H1 (cell line): ENCODE measurements at places on chromosomes 2 and 18. TPM values are rescaled to one million over a fixed set of nuclear protein-coding genes. Genes with fewer than 3 reads are reported as not detected.

DNA sequence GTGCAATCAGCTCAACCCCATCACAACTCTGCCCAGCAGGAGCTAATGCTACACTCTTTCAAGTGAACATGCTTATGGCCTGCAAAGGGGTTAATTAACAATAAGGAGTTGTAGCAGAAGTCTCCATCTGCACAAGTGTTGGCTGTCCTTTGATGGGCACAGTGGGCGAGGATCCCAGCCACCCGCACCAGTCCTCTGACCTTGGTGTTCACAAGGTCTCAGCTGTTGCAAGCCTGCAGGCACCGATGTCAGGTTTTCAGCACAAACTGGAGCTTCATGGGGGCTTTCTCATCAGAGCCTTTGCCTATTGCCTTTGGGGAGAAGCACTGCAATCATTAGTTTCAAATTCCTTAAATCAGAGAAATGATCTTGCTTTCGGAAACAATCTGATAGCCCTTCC lies 60.9 kb upstream of the TMEM178A start:
- no peak for DNase-seq

GRCh38 chr18:10387399-10387798 lies 67.0 kb upstream of the APCDD1 start:
- DNase-seq = no peak

DNA sequence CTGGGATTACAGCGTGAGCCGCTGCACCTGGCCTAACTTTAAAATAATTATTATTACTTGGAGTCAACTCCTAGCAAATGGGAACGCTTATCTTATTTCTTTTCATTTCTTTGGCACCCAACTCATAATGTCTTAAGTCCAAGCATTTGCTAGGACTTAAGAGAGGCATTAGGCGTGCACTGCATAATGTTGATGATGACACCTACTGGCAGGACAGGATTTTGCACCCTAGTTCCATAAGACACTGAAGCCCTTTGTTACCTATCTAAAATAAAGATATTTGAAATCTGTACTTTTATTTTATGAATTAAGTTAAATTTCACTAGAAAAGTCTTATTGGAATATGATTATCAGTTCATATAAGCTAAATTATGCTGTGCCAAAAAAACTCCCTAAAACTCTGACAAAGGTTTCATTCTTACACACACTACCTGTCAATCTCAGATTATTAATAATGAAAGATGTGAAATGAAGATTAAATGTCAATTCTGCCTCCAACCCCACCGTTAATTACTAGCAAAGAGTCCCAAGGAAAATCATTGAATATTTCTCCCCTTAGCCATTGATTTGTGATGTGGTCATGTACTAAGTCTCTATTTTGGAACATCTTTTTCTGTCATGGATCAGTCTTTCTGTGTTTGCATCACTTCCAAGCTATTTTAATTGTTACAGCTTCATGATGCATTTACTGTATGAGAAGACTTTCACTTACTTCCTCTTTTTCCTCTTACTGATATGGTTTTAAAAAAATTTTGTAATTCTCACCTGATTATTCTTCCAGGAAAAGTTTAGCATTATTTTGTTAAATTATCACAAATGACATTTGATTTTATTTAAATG lies 12.7 kb upstream of the CDH2 start:
- DNase-seq = no peak

Gene ACKR3
- total RNA-seq = 0.73 and 1.4 TPM in 2 replicates

- DNase-seq = no peak
Observed at GRCh38 chr2:57850415-57851130, 196.0 kb upstream of the VRK2 start.

DNA sequence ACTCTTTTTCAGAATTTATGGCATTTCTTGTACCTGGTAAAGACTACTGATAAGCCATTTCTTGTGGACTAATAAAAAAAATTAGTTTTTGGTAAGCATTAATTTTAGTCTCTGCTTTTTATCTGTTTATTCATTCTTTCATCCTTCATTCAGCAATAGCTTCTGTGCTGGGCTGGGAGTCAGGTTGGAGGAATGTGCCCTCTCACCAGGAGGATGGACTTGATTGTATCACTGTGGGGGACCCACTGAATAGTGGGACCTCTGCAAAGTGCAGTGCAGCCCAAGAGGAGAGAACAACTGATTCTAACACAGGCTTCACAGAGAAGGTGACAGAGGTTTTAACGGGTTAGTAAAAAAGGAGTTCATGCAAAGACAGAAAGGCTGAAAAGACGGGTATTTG lies 39.1 kb downstream of the CDC42EP3 start:
- DNase-seq = no peak

Gene ZNF24
- total RNA-seq = 56.9 and 60.1 TPM in 2 replicates

- no peak for DNase-seq
Observed at GRCh38 chr2:238874330-238875050, 26.6 kb downstream of the TWIST2 start.

DNA sequence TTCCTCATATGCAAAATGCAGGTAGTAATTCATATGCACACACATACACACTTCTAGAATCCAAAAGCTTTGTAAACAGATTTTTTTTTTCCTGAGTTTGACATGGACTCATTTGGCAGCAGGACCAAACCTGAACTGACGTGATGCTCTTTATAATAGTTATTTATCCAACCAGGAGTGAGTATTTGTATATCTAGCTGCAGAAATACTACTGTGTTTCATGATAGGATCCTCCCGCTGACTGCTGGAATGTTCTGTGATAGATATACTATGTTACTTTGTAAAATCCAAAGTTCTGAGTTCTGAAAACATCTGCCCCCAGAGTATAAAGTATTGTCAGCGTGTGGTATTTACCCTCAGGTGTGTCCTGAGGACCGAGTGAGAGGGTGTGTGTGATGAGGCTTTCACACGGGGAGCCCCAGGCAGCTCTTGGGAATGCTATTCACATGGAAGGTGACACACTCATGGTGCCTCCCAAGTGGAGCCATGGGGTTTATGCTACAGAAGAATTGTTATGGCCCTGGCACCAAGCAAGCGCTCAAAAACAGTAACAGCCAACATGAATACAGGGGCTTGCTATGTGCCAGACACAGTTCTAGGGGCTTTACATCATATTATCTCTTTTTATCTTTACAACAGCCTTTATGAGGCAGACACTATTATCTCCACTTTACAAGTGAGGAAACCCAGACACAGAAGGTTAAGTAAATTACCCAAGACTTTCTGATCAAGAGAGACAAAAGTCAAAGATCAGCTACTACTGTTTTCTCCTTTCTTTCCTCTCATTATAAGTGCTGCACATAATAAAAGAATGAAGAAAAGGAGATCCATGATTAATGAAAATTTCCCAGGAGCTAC lies 16.7 kb upstream of the TXNDC2 start:
- no peak for DNase-seq

Gene PDE11A
- total RNA-seq = 0.19 and 0.36 TPM in 2 replicates

DNA sequence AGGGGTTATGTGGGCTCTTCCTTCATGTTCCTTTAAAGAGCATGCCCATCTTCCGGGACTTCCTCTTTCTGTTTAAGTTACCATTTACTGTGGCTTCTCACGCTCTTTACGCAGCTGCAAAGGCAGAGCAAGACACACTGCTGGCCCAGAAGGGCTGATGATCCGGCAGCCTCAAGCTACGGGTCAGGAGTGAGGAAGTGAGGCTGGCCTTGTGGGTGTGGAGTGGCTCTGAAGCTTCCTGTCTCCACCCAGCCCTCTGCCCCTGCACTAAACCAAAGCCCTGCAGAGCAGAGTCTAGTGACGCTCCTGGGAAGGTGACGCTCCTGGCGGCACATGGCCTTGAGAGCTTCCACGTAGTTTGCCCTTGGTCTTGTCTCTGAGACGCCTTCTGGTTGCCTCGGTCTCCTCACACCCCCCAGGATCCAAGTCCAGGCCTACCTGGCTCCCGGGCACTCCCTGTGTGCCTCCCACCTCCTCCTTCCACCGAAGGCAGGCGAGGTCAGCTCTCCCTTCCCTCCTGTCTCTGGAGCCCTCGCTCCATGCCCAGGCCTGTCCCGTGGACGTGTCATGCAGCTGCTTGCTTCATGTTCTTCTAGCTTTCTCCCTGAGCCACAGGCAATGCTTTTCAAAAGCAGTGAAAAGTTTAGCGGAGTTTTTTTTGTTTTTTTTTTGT lies 50.3 kb downstream of the ARL4C start:
- DNase-seq = no peak

DNA sequence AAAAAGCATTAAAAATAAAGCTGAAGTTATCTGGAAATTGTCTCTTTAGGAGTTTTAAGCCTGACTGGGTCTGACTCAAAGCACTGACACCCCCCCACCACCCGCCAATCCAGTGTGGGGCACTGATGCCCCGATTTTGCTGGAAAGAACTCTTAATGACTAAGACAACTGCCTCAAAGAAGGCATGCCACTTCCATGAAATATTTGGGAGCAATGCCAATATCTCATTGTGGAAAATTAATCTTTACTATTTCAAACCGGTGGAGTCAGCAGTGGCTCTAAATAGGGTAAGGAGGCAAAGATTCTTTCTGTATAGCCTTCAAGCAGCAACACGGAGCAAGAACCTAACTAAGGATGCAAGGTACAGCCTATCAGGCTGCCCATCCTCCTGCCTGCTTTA lies 4.5 kb downstream of the FKBP7 start:
- no peak for DNase-seq
